HT1080 (cell line): ENCODE measurements at places on chromosomes 1 and 21. TPM values are rescaled to one million over a fixed set of nuclear protein-coding genes. Genes with fewer than 3 reads are reported as not detected.

- no peak for DNase-seq
Measured at GRCh38 chr1:113253590-113253989, 136.7 kb upstream of the MAGI3 start.

- no peak for DNase-seq
Measured at GRCh38 chr1:61070054-61070453, 12.3 kb upstream of the NFIA start.

DNA sequence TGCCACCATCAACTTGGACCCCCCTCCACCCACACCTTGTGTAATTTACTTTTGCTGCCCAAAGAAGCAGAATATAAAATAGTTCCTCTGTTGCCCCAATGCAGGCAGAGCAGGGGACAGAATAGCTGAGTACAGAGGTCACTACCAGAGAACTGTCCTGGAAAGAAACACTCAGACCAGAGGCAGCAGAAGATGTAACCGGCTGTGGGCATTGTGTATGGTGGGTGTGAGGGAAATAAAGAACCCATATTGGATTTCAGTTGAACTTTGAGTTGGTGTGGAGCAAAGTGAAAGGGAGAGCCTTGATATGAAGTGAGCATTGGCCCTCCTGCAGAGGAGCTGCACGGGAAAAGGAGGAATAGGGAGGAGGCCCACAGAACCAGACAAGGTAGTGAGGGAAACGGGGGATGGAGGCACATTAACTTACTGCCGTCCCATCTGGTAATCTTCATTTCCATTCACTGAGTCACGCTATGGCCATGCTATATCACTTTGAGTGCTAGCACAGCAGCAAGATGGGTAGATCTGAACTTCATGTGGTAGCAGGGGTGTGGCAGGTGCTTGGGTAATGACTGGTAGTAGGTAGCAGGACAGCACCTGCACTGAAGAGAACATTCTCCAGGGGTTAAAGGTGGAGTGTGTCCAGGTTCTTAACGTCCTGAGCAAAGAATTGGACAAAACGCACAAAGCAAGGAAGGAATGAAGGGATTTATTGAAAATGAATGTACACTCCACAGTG lies 56.3 kb upstream of the FBXO28 start:
- DNase-seq: no peak

GRCh38 chr1:182602935-182603645 lies 1.1 kb downstream of the RGS16 start:
- no peak for DNase-seq

Gene NUAK2
- total RNA-seq: 1.8 and 2.2 TPM in 2 replicates

Gene AMPD1
- not detected in 2 replicates for total RNA-seq

Gene KLHDC7A
- 0.02 TPM in 1 of 2 replicates, not detected in the other for total RNA-seq
